Osteoblast (primary cell): ENCODE measurements at places on chromosomes 11 and 22.

DNA sequence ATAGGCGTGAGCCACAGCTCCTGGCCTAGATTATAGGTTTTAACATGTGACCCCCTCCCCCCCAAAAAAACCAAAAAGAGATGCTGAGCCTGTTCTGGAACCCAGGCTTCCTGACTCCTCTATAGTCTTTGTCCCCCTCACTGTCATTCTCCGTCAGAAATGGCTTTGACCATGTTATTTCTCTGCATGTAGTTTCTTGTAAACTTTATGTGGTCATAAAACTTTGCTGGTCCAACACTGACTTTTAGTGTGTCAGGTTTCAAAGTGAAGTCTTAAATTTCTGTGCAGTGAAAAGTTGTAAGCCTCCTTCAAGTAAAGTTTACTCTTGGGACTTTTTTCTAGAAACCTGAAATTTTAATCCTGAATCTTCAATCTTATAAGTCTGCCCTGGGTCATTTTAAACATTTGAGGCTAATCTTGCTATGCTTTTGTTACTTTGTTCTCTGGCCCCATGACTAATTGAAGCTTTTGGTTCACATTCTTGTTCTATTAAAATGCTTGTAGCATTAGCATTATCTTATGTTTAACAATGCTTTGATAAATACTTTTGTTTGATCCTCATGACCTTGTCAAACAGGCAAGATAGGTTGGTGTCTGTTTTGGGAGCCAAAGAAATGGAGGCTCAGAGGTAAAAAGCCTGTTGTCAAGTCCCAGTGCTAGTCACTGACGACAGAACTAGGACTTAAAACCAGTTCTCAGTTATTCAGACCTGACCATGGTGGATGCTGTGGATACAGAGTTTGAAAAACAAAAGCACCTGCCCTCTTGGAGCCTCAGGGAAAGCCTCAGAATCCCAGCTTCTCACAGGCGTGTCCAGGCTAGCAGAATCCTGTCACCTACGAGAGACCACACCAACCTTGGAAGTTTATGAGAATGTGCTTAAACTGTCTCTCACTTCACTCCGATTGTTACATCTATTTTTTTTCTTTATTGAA lies 87.7 kb upstream of the HORMAD2 start:
- DNase-seq = no peak

DNA sequence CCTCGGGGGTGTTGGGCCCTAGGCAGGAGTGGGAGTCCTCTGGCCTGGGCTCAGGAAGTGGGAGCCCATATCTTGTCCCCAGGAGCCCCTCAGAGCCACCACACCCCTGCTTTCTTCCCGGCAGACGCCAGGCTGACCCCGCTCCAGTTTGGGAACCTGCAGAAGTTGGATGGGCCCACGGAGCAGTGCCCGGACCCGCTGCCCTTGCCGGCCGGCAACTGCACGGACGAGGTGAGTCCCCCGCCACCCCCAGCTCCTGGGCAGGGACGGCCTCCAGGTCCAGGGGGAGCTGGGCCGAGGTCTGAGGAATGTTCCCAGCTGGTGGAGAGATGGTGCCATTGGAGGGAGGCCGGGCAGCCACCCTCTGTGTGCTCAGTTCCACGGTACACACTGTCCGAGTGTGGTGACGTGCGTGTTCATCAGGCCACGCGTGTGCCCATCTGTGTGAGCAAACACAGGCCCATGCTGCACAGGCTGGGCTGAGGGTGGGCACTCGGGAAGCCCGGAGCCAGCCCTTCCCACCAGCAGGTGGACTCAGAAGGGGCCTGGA lies 4.8 kb downstream of the MUC5B start:
- peak; percentile 56 for DNase-seq

DNA sequence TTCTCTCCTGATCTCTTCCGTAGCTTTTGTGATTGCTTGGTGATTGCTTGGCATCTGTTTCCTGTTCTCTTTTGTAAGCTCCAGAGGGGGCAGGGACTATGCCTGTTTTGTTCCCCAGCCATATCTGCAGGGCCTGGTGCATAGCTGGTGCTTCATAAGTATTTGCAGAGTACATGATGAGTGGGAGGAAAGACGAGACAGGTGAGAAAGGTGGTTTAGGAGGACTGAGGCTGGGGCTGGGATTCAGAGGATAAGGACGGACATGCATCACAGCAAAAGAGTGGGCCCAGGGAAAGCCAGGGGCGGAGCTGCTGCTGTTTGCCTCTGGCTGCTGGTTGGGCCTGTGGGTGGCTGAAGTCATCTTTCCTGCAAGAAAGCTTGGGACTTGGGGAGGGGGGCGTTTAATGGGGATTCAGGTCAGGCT lies 62.4 kb downstream of the DSCAML1 start:
- DNase-seq = no peak

DNA sequence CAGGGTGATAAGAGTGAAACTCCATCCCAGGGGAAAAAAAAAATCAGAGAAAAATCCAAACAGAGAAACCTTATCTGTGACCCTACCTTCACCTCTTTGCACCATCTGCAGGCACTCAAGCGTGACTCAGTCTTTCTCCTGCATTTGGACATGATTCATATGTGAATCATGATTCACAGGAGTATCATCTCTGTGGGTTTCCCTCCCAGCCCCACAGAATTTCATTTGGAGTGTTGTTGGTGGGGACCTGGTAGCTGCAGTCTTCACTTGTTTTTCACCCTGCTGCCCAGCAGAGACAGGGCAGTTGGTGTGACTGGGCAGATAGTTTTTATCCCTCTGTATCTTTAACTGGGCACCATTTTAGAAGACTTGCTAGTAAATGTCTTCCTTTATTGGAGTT lies 75.7 kb downstream of the DEPDC5 start:
- peak; percentile 74 for DNase-seq

DNA sequence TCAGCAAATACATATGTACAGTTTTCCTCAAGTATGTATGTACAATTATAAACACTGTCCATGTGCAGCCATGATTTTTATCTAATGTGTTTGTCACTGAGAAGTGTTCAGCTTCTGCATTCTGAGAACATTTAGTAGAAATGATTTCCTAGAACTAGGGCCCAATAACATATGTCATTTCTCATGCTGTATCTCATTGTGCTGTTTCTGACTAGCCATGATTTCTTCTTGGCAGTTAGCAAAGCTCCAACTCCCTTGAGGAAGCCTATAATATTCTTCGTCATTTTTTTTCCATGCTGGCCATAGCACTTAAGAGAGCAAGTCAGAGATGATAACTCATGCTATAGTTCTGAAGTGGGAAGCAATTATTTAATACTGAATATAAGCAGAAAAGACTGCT lies 187.8 kb downstream of the DDX10 start:
- DNase-seq = no peak

DNA sequence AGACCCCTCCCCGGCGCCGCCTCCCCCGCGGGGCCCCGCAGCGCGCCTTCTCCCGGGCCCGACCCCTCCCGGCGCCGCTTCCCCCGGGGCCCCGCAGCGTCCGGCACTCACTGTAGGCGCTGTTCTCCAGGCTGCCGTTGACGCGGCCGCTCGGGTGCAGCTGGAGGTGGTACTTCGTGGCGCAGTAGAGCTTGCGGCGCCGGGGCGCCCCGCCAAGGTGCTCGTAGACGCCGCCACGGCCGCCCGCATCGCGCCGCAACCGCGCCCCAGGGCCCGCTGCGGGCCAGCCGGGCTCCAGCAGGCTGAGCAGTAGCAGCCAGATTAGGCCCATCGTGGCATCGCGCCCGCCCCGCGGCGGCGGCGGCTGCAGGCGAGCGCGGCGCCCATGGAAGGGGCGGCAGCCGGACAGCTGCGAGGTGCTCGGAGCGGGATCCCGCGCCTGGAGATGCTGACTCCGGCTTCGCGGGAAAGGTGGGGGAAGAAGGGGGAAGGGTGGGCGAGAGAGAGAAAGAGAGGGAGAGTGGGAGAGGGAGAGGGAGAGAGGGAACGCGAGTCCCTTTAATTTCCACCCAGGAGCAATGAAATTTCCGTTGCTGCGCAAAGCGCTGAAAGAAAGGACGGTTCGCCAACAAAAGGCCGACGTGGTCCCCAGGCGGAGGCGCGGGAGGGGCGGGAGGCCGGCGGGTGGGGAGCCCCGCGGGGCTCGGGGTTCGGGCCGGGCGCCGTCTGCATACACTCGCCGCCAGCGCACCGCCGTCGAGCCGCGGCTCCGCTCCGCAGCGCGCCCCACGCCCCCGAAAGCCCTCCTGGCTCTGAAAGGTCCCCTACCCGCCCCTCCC lies at the start of gene FGF3:
TSS of gene FGF3 (minus strand) at position 814 of the 839 bp plus-strand sequence. CDS start at position 331, 483 bp downstream.
- peak; percentile 80 for DNase-seq

DNA sequence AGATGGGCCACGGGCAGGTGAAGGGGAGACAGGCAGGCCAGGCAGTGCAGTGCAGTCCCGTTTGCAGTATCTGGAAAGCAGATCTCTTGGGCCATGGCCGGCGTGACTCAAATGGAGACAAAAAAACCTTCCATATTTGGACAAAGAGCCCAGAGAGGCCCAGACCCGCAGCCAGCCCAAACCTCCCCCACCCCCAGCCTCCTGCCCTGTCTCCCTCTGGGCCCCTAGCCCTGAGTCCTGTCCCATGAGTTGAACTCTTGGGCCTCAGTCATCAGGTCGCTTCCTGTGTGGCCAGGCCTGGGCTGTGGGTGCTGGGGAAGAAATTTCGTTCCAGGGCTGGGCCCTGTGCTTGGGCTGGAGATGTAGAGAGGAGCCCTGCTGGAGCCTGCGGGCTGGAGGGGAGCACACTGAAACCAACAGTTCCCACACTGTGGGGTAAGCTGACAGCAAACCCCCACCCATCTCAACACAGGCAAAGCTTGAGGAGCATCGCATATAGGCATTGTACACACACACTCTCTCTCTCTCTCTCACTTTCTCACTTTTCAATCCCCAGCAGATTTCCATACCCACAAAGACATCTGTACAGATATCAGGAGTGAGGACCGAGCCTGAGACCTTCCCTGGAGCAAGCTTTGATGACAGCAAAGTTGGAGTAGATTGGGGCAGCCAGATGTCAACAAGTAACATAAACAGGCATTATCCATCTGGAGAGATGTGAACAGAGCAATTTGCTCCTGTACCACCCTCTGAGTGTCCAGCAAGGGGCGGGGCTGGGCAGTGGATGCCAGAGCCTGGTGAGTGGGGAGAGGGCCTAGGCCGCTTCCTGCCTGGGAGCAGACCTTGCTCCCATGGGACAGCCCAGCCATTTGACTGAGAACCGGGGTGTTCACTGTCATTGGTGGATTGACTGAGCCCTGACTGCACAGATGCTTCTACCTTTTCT lies 17.2 kb downstream of the ARHGEF17 start:
- peak; percentile 92 for DNase-seq

DNA sequence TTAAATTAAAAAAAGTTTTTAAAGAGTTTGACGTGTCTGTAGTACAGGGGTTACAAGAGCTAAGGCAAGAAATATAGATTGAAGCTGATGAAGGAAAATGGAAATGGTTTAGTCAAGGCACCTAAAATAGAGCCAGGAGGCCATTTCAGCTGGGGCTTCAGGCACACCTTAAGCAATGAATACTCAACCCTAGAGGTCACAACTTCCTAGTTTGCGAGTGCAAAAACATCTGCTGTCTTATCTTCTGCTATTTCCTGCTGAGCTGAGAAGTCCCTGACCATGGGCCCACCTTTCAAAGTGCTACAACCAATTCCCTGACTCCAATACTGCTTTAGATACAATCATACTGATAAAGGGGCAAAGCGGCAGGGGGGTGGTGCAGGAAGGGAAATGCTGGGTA lies 87.4 kb downstream of the DLG2 start:
- no peak for DNase-seq

- no peak for DNase-seq
These were observed 35.0 kb downstream of the POU2AF1 start for GRCh38 chr11:111344032-111344431.

DNA sequence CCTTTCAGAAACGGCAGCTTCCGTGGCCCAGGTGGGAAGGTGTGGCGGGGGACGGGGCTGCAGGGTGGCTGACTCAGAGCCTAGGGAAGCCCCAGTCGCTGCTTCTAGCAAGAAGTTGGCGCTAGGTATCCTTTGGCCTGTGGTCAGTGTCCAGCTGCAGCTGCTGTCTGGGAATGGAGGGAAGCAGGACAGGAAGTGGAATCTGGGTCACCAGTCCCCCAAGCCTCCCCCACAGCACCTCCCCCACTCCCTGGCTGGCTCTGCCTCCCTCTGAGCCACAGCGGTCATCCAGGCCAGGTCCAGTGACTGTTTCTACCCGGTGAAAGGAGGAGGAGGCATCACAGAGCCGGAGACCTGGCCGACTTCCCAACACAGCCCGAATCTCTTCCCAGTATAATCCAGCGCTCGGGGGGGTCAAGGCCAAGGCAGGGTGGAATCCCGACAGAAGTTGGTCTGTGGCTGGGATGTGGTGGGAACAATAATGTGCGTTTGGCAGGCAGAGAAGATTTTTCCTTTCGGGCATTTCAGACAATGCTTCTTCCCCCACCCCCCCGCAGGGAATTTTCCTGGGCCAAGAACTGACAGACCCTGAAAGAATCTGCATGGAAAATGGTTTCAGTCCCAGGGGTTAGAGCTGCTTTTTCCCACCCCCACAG lies 45.1 kb downstream of the C11orf96 start:
- peak; percentile 94 for DNase-seq

DNA sequence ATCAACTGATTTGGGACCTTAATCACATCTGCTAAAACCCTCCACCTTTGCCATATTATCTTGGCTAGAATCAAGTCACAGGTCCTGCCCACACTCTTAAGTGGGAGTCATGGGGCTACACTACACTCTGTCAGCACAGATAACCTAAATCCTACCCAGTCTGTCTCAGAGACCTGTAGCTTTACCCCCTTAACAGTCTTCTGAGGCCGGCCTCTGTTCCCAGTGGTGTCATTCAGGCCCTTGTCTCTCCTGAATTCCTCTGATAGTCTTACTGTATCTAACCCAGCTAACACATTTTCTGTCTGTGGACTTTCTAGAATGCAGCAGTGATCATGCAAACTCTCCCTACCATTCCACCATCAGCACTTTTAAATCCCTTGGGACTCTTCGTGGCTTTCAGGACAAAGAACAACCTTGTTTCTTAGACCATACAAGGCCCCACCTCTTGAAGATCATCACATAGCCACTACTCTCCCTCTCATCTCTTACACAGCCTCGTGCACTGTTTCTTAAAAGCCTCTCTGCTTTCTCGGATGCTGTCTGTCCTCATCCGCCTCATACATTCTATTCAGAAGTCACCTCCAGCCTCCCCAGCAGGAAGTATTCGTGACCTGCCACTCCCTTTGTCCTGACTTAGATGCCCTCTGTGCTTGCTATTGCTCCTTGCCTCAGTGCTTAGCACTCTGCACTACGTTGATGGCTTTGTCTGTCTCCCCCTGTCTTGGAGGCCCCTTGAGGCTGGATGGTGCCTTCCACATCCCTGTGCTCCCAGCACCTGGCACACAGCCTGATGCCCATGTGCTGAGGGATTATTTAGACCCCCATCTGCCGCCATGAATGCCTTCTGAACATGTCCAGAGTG lies 57.9 kb downstream of the PANX1 start:
- DNase-seq = no peak
